ENCODE measurements at places on chromosomes 5 and 9.

DNA sequence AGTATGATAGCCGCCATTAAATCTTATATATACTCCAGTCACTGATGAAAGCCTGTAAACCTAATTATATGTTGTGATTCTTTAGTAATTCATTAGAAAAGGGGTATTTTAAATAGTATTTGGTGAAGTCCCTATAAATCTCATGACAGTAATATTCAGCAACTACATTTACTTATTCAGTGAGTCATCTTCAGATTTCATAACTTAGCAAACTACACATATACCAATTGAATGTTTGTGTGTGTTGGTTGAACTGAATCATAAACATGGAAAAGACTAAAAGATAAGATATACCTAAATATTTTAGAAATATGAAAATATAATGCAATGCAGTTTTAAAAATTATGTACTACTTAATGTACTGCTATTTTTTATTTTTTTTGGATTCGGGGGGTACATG, 1050.4 kb downstream of the MAT2B start:
- DNase-seq, result no peak

DNA sequence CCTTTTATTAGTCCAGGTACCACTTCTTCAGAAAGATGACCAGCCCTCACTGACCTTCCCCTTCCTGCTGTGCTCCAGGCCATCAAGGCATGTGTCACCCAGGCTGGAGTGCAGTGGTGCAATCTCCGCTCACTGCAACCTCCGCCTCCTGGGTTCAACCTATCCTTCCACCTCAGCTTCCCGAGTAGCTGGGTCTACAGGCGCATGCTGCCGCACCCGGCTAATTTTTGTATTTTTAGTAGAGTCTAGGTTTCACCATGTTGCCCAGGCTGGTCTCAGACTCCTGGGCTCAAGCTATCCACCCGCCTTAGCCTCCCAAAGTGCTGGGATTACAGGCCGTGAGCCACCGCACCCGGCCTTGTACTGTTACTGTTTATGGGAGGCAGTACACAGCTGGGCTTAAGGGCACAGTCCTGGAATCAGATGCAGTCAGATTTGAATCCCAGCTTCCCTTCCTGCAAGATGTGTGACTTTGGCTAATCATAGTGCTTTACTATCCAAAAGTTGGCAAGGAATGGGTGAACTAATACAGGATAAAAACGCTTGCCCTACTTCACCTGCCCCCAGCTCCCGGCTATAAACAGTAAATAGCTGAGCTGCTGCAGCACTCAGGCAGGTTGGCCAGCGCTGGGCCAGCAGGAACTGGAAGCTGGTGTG, 483 bp upstream of the EIF4EBP3 start:
- DNase-seq, result no peak

- no peak for DNase-seq
Measured at GRCh38 chr5:133938039-133938821, 30.2 kb downstream of the C5orf15 start.

- peak; percentile 93 for DNase-seq
Measured at GRCh38 chr5:177116631-177117373, 16.8 kb upstream of the NSD1 start.
